ENCODE measurements at places on chromosomes 11 and 22. TPM values are rescaled to one million over a fixed set of nuclear protein-coding genes. Genes with fewer than 3 reads are reported as not detected.
A peak's percentile ranks its signal among the peaks of the same experiment; 100 is the strongest.

- no peak overlapping the region for H3K27ac ChIP-seq
- H3K4me3 ChIP-seq: no peak overlapping the region
- H3K36me3 ChIP-seq: no peaks in the 10 kb centered on the region
- H3K4me1 ChIP-seq: no peaks in the 10 kb centered on the region
- peaks cover 2% of the 10 kb centered on the region for H3K27me3 ChIP-seq
Measured at GRCh38 chr11:114080769-114081168, 21.3 kb downstream of the ZBTB16 start.

WBP2NL gene
- total RNA-seq: 1.8 TPM

DNA sequence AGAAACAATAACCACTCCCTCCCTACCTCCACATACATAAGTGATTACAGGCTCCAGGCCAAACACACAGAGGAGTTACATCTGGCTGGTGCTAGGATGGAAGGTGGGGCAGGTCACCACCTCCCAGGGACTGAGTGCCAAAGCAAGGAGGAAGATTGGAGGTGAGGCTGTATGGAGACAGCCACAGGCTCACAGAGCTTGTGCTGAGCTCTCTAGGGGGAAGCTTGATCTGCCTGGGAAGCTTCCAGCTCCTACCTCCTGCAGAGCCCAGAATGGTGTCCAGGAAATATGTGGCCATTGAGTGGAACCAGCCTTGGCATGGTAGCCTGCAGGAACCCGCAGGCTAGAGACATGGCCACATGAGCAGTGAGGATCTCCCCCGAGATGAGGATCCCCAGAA, 3.6 kb upstream of the MED15 start:
- H3K4me3 ChIP-seq: no peak overlapping the region
- DNase-seq: no peak
- H3K4me1 ChIP-seq: peaks cover 9% of the 10 kb centered on the region

WNT7B gene
- total RNA-seq: under 0.01 TPM

GRCh38 chr22:47287516-47287915, 525.1 kb downstream of the TBC1D22A start:
- no peaks in the 10 kb centered on the region for H3K27me3 ChIP-seq
- no peak overlapping the region for H3K4me3 ChIP-seq
- no peak overlapping the region for H3K27ac ChIP-seq
- no peaks in the 10 kb centered on the region for H3K4me1 ChIP-seq

PIH1D2 gene
- total RNA-seq: 1.5 TPM

MB gene
- not detected for total RNA-seq

SNX32 gene
- total RNA-seq: 2.3 TPM

C11orf42 gene
- total RNA-seq: not detected

- no peak overlapping the region for H3K4me3 ChIP-seq
- H3K27me3 ChIP-seq: no peaks in the 10 kb centered on the region
- H3K36me3 ChIP-seq: no peaks in the 10 kb centered on the region
- no peaks in the 10 kb centered on the region for H3K4me1 ChIP-seq
Measured at GRCh38 chr11:93984196-93984567, 37.0 kb upstream of the HEPHL1 start.

- H3K4me1 ChIP-seq: no peaks in the 10 kb centered on the region
- no peak overlapping the region for H3K4me3 ChIP-seq
- H3K36me3 ChIP-seq: no peaks in the 10 kb centered on the region
- H3K27me3 ChIP-seq: no peaks in the 10 kb centered on the region
- no peak for DNase-seq
Measured at GRCh38 chr11:15093432-15093831, 20.0 kb downstream of the CALCB start.

DNA sequence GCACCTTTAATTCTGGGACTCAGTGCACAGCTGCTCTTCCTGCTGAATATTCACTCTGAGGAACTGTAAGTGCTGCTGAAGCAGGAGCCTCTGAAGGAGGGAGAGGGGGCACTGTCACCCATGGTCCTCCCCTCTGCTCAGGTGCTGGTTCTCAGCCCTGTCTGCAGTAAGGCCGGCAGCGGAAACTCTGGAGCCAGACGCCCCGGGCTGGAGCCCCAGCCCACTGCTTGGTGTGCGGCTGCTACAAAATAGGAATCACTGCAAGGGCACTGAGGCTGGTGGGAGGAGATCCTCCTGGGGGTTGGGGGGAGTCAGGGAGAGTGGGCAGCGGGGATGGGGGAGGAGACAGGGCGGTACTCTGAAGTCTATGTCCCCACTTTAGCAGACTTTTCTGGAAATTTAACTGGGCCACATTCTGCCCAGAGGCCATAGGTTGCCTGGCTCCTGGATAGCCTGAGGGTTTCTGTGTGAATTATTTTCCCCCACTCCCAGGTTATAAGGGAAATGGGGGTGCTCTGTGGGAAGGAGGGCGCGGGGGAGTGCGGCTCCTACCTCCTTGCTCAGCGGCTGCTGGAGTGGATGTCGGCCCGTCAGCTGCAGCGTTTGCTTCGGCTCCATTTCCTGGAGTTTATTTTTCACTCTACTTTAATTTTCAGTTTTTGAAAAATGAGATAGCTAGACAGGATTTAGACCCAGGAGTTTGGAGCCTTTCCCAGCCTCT, 33.6 kb downstream of the TBC1D22A start:
- H3K27ac ChIP-seq: no peak overlapping the region
- no peaks in the 10 kb centered on the region for H3K27me3 ChIP-seq
- H3K36me3 ChIP-seq: peaks cover 7% of the 10 kb centered on the region
- DNase-seq: no peak

- no peak overlapping the region for H3K27ac ChIP-seq
- H3K27me3 ChIP-seq: no peaks in the 10 kb centered on the region
- H3K4me3 ChIP-seq: no peak overlapping the region
- DNase-seq: peak; percentile 88
- peaks cover 18% of the 10 kb centered on the region for H3K4me1 ChIP-seq
Measured at GRCh38 chr22:23233752-23234408, 53.6 kb downstream of the BCR start.

- no peaks in the 10 kb centered on the region for H3K4me1 ChIP-seq
- H3K4me3 ChIP-seq: no peak overlapping the region
- no peaks in the 10 kb centered on the region for H3K36me3 ChIP-seq
- peak; percentile 77 for DNase-seq
- H3K27me3 ChIP-seq: peaks cover 4% of the 10 kb centered on the region
Measured at GRCh38 chr11:121112498-121113455, 11.7 kb downstream of the TECTA start.

DNA sequence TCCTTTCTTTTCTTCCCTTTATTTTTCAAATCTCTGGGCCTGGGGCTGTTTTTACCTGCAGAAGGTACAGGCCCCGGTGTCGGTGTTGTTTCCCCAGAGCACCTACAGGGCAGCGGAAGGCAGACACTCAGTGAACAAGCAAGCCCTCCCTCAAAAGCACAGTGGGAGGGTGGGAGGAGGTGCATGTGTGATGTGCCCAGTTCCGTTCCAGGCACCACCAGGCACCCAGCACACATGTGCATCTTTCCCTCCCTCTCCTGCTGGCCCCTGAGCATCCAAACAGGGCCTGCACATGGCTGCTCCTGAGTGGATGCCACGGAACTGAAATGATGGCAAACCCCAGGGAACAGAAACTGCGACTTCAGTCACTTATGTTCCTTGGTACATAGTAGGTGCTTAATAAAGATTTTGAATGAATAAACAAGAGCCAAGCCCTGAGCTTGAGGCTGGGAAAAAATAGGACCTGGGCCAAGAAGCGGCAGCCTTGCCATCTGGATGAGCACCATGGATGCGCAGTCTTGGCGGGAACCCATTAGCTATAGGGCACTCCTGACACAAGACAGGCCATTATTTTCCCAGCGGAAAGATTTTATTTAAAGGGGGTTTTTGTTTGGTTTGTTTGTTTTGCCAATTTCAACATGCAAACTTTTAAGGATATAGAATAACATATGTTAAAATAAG, 47.8 kb downstream of the ARRB1 start:
- no peak for DNase-seq
- H3K27ac ChIP-seq: no peak overlapping the region
- H3K36me3 ChIP-seq: no peaks in the 10 kb centered on the region

DNA sequence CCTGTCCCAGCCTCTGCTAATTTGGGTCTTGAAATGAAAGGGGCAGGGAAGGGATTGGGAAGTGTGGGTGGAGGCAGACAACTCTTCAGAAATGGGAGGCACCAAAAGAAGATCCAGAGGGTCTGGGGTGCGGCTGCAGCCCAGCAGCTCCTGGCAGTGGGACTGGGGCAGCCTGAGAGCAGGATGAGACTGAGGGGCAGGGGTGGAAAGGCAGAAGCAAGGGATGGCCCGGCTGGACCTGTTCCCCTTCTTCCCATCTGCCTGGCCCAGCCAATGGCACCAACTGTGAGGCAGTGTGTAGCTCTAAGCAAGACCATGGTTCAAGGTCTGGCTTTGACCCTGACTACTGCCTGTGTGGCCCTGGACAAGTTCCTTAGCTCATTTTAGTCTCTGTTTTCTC, 160.4 kb downstream of the ENTHD1 start:
- H3K4me1 ChIP-seq: no peaks in the 10 kb centered on the region
- DNase-seq: no peak
- no peak overlapping the region for H3K4me3 ChIP-seq
- no peak overlapping the region for H3K27ac ChIP-seq
- H3K27me3 ChIP-seq: peaks cover 4% of the 10 kb centered on the region
- no peaks in the 10 kb centered on the region for H3K36me3 ChIP-seq

ANO1 gene
- 0.26 TPM for total RNA-seq

- H3K4me1 ChIP-seq: no peaks in the 10 kb centered on the region
- H3K4me3 ChIP-seq: no peak overlapping the region
- no peak overlapping the region for H3K27ac ChIP-seq
- no peaks in the 10 kb centered on the region for H3K36me3 ChIP-seq
- H3K27me3 ChIP-seq: no peaks in the 10 kb centered on the region
Measured at GRCh38 chr11:35905646-35906276, 38.1 kb upstream of the LDLRAD3 start.

DNA sequence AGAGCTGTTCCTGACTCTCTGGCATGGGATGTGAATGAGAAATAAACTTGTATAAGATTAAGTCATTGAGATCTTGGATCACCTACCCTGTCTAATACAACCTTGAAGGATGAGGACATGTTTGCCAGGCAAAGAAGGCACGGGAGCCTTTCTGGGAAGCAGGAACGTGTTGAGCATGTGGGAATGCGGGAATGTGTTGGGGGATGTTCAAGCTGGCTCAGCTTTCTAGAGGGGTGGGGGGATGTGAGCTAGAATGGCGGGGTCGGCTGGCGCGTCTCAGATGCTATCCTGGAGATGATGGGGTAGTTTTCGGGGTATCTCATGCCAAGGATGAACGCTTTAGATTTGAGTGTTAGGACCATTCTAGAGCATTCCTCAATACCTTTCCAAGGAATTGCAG, 227.1 kb downstream of the DSCAML1 start:
- H3K36me3 ChIP-seq: no peaks in the 10 kb centered on the region
- H3K27me3 ChIP-seq: peaks cover 3% of the 10 kb centered on the region
- H3K4me3 ChIP-seq: no peak overlapping the region
- H3K4me1 ChIP-seq: no peaks in the 10 kb centered on the region
- no peak overlapping the region for H3K27ac ChIP-seq

CRACR2B gene
- total RNA-seq: 1.0 TPM

CDC45 gene
- total RNA-seq: 1.0 TPM

GRCh38 chr11:70434813-70435278, 36.5 kb downstream of the CTTN start:
- DNase-seq: no peak
- H3K4me3 ChIP-seq: no peak overlapping the region
- no peaks in the 10 kb centered on the region for H3K27me3 ChIP-seq

NCAPH2 gene
- total RNA-seq: 18.3 TPM

DNA sequence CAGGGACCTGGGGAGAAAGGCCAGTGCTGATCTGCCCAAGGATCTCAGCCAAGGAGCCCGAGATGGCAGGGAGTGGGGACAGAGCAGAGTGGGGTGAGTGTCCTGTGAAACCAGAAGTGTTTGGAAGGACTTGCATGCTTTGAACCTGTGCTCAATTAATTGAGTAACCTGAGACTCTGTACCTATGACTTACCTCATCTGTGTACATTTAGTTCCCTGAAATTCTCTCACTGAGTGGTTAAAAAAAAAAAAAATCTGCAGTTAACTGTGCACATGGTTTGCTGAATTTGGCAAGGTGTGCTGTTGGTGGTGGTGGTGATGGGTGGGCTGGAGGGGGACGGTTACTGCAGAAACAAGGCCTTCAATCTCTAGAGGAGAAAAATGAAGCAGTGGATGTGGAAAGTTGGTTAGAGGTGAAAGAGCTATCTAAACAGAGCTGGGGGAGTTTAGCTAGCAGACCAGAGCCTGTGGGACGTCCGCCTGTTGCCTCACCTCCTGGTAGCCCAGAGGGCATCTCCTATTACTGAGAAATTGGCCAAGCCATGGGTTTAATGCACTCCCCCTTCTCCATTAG, 8.3 kb upstream of the SORL1-AS1 start:
- peaks cover 1% of the 10 kb centered on the region for H3K27me3 ChIP-seq
- H3K4me3 ChIP-seq: no peak overlapping the region
- no peak overlapping the region for H3K27ac ChIP-seq

GRCh38 chr22:24526191-24526590, 28.7 kb downstream of the GUCD1 start:
- H3K27ac ChIP-seq: no peak overlapping the region
- no peaks in the 10 kb centered on the region for H3K27me3 ChIP-seq
- no peaks in the 10 kb centered on the region for H3K36me3 ChIP-seq
- DNase-seq: no peak

DNA sequence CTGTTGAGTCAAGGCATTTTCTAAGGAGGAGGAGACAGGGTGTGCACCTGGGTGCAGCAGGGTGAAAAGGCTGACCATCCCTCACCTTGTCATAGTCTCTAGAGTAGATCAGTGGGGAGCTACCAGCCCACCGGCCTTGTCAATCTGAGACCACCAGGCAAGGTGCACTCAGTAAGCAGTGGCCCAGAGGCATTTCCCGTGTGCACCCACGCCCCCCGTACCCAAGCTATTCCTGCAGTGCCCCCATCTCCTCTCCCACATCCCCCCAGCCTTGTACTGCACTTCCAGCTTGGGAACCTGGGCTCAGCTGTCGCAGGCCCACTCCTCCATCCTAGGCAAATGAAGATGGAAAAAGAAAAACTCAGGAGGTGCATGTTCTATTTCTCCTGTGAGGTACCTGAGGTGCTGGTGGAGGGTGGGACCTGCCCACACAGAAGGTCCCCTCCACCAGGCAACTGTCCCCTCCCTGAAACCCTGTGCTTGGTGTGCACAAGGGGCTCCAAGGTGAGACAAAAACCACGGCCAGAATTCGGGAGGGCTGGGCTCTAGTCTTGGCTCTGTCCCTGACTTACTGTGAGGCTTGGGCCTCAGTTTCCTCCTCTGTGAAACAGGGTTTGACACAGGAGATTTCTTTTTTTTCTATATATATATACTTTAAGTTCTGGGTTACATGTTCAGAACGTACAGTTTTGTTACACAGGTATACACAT, 8.4 kb downstream of the P2RY2 start:
- peaks cover 7% of the 10 kb centered on the region for H3K27me3 ChIP-seq
- no peaks in the 10 kb centered on the region for H3K4me1 ChIP-seq
- H3K27ac ChIP-seq: no peak overlapping the region
- H3K4me3 ChIP-seq: no peak overlapping the region

RAB3IL1 gene
- 13.4 TPM for total RNA-seq

GRCh38 chr22:22404598-22405284, 103.8 kb downstream of the ZNF280B start:
- H3K4me1 ChIP-seq: no peaks in the 10 kb centered on the region
- H3K4me3 ChIP-seq: no peak overlapping the region
- H3K36me3 ChIP-seq: no peaks in the 10 kb centered on the region
- no peak overlapping the region for H3K27ac ChIP-seq

GRCh38 chr11:109307366-109307765, 114.6 kb upstream of the C11orf87 start:
- no peaks in the 10 kb centered on the region for H3K27me3 ChIP-seq
- H3K4me3 ChIP-seq: no peak overlapping the region
- H3K4me1 ChIP-seq: no peaks in the 10 kb centered on the region
- no peaks in the 10 kb centered on the region for H3K36me3 ChIP-seq
- H3K27ac ChIP-seq: no peak overlapping the region

MRGPRX3 gene
- total RNA-seq: not detected
